ENCODE measurements at places on chromosomes 2 and 18.

DNA sequence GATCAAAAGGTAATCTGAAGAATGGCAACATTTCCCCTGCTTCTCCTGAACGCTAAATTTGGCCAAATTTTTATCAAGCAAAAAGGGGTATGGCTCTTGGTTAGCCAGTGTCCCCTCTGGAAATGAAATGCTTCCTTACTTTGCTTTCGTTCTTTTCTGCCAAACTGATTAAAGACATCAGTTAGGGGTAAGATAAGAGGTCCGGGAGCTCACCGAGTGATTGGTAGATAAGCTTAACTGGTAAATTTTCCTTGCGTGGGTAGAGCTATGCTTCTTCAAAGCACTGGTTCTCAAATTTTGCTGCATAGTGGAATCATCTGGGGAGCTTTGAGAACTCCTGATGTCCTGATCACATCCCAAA lies 62.7 kb upstream of the MAPRE2 start:
- DNase-seq = no peak

DNA sequence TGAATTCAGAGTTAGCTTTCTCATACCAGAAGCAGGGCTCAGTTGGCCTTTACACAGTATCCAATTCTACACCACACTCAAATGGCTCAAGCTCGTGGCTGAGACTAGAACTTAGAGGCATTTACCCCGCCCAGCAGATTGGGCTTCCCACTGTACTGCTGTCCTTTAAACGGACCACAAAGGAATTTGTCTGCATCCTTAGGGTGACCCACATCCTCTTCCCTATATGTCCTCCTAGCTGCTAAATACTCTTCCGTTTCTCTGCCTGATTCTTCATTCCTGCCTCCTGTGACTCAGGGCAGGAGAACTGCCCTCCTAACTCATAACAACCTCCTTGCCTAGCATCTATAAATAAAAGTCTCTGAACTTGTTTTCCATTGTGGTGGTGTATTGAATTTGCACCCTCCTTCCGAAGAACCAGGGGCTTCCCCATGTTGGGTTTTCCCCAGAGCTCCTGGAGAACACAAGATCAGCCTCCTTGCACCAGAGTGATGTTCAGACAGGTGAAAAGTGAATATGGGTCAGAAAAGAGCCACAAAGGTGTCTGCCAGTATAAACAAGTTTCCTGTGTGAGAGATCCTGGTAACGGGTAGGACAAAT lies 32.0 kb upstream of the MC4R start:
- DNase-seq = no peak

DNA sequence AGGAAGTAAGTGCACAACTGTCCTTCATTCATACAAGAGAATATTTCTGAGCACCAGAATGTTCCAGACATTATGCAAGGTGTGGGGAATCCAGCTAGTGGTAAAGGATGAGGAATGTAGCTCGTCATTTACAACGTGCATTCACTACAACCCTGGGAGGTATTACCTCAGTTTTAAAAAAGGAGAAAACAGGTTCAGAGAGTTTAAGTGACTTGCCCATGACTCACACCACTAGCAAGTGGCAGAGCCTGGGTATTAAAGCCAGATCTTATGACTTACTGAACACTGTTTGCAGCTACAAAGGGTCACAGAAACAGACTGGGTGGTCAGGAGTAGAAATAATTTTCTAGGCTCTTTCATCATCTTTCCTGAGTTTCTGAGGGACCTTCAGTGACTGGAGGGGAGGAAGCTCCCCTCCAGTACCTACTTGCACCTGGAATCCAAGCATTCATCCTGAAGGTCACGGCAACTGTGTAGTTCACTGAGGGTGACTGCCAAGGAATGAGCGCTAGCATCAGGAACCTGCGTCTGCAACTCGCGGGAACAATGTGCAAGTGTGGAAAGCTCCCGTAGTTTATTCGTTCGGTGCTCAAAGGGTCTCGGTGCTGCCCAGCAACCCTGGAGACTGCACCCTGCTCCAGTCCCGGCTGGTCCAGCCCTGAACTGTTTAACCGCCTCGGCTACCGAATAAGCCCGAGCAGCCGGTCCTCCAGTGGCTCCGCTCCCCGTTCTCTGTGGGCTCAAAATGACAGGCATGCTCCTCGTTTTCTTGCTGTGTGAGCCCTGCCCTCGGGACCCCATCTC lies 647 bp downstream of the CCDC121 start:
- no peak for DNase-seq

GRCh38 chr2:54995553-54995952 lies 54.7 kb downstream of the RTN4 start:
- no peak for DNase-seq

GRCh38 chr2:51258301-51258700 lies 226.4 kb upstream of the NRXN1 start:
- DNase-seq = no peak

DNA sequence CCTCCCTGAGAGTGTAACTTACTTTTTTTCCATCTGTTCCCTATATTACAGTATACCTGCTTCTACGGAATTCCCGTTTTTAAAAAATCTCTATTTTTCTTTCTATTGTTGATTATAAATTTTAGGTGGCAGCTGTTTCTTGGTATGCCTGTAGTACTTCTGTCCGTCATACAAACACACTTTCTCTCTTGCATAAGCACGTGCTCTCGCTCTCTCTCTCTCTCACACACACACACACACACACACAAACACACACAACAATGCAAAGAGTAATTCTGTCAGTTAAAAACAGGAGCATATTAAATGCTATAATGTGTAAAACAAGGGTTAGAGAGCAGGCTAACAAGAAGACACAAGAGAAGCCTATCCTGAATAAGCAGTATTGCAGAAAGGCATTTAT lies 140.5 kb downstream of the THADA start:
- no peak for DNase-seq
